GDM1 (cell line): ENCODE measurements at places on chromosomes 11 and 22.

- no peak for DNase-seq
These were observed 80.3 kb downstream of the DDIAS start for GRCh38 chr11:82981852-82982251.

DNA sequence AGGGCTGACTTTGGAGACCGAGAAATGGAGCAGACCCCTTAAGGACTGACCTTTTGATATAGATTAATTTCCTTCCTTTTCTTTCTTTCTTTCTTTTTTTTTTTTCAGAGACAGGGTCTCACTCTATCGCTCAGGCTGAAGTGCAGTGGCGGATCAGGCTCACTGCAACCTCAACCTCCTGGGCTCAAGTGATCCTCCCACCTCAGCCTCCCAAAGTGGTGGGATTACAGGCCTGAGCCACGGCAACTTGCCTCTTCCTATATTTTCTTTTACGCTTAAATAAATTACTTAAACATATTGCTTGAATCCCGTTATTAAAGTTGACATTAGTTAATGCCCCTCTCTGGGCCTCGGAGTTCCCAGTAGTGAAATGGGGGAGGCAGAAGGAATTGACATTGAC lies 350 bp upstream of the KCTD14 start:
- DNase-seq = no peak

GRCh38 chr22:49413551-49413950 lies 414.1 kb downstream of the BRD1 start:
- no peak for DNase-seq

DNA sequence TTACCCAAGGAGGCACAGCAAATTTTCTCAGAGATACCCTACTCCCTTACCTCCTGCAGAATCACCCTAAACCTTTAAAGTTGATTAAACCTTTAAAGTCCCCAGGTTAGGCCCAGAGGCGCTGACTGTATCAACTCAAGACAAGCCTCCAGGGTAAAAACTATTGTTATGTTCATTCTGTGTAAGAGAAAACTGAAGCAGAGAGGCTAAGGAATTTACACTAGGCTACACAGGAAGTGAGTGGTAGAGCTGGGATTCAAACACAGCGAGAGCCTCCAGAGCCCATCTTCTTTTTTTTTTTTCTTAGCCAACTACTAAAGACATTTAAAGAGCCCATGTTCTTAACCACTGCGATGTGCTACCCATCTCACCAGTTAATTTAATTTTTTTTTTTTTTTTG lies 56.3 kb upstream of the GRK3 start:
- no peak for DNase-seq

DNA sequence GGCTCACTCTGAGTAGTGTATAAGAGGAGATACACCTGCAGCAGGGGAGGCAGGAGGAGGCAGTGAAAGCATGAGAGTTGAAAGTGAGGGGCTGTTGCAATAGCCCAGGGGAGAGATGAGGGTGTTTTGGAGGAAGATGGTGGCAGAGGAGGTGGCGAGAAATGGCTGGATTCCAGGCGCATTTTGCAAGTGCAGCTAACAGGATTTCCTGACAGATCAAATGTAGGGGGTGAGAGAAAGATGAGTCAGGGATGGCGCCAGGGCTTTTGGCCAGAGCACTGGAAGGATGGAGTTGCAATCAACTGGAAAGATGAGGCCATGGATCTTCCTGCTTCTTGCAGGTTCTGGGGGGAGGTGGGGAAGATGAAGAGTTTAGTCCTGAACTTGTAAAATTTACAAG lies 16.8 kb upstream of the TSPAN18 start:
- no peak for DNase-seq

DNA sequence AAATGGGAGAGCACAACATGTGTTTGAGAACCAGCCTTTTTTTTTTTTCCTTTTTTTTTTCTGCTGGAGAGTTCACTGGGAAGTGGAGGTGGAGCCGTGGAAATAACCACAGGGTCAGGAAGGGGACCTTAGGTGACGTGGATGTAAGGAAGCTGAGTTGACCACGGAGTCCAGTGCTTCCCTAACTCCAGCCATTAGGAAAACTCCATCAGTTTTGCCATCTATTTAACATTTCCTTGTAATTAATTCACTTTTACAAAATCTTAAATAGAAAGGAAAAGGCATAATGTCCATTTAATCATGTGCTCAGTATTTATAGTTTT lies 2.0 kb upstream of the CDK2AP2 start:
- no peak for DNase-seq

DNA sequence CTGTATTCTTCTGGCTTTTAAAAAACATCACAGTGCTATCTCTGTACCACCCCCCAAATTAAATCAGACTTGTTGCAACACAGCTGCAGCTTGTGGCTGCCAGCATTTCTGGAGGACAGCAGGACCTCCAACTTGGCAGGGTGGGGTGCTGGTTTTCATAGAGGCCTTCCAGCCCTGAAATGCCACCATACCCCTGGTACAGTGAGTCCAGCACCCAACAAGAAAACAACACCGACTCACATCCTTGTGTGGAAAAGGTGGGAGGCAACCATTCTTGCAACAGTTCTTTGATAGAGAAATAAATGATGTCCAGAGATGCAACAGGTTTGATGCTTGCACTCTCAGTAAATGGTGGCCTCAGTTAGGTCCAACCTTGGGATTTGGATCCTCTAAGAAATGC lies 96.0 kb downstream of the ABTB2 start:
- DNase-seq = no peak

DNA sequence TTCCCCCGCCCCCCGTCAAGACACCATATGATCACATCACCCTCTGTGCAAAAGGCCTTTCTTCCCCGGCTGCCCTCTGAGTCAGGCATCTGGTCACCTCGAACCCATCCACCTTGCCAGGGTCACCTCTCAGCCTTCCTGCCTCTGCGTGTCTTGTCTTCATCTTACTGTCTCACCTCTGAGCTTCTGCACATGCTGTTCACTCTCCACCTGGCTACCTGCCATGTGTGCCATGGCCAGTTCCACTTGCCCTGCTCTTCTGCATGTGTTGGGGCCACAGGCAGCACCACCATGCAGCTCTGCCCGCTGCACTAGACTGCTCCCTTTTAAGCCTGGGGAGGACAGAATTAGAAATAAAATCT lies 9.8 kb downstream of the ZNF74 start:
- DNase-seq = no peak

DNA sequence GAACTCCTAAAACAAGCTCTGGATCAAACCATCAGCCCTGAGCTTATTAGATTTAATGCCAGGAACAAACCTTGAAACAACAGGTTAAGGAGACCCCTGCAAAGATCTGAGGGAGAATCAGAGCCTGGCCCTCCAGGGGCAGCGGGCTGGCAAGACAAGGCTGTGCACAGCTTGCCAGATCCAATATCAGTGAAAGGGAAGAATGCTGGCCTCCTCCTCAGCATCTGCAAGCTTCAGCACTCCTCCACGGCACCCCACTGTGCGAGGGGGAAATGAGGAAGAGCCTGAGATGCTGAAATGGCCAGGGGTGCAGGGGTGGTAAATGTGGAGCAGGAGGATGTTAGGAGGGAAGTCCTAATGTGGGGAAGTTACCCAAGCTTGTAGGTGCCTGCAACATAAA lies 167.0 kb downstream of the TENM4 start:
- DNase-seq = no peak

DNA sequence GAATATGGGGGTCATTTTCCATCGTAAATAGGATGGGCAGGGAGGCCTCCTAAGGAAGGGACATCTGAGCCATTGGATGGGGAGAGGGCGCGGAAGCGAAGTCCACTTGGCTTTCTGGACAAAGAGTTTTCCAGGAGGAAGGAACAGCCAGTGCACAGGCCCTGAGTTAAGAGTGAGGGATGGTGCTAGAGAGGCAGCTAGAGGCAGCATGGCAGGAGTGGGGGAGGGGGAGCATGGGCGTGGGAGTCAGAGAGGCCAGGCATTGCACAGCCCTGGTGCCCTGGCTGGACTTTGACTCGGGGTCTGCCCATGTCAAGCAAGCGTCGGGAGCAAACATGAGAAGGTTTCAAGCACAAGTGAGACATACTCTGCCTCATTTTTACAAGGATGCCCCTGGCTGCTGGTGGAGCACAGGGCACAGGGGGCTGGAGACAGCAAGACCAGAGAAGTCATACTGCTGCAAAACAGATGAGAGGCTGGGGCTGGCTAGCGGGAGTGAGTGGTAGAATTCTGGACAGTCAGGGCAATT lies 9.0 kb downstream of the GNAZ start:
- no peak for DNase-seq

- no peak for DNase-seq
These were observed 25.4 kb downstream of the ATG13 start for GRCh38 chr11:46642627-46643335.

DNA sequence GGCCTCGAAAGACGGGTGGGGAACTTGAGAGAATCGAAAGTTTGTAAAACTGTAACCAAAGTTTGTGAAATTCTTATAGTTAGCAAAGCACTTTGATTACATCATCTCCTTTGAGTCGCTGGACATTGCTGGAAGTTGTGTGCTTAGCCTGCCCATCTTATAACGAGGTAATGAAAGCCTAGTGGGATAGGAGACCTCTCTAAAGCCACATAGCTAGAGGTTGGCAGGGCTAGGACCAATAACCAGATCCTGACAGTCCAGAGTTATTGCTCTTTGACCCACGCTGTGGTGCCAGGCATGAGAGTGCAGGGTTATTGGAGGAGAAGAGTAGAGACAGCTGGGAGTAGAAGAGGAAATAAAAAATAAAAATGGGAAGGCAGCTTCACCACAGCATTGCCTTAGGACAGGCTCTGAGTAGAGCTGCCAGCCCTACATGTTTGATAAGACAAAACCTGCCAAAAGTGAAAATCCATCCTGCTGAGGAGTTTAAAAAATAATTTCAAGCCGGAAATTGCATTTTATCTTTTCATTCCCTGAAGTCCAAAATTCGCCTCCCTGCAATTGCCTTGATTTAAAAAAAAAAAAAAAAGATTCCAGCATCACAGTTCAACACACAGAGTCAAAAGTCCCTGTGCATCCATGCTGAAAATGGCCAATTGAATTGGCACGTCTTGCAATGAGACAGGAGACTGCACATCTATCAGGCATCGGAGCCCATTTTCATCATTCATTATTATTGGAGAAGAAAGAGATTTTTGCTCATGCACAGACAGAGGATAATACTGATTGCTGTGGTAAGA lies 225.5 kb upstream of the POU2AF2 start:
- no peak for DNase-seq

DNA sequence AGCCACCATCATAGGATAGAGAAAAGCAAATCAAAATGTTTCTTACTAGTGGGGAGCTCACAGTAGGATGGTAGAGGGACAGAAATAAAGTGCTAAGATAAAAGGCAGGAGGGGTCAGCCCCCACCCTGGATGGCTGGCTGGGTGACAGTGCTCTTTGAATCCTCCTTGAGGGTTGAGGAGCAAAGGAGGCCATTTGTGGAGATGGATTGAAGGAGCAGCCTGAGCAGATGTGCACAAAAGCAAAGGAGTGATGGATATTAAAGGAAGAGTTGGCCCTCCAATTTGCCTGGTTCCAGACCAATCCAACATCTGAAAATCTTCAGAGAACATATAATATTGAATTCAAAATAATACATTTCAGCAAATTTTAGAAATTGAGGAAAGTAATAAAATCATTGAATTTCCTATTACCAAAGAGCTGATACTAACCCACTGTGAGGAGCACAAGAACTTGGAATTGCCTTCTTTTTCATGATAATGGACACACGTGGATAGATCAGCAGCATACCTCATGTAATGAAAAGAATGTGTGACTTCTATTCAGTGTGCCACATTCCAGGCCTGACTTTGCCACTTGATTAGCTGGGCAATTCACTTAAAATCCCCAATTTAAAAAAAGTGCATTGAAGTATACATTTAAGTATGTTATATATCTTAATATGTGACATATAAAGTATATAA lies 287.0 kb downstream of the FAT3 start:
- no peak for DNase-seq

DNA sequence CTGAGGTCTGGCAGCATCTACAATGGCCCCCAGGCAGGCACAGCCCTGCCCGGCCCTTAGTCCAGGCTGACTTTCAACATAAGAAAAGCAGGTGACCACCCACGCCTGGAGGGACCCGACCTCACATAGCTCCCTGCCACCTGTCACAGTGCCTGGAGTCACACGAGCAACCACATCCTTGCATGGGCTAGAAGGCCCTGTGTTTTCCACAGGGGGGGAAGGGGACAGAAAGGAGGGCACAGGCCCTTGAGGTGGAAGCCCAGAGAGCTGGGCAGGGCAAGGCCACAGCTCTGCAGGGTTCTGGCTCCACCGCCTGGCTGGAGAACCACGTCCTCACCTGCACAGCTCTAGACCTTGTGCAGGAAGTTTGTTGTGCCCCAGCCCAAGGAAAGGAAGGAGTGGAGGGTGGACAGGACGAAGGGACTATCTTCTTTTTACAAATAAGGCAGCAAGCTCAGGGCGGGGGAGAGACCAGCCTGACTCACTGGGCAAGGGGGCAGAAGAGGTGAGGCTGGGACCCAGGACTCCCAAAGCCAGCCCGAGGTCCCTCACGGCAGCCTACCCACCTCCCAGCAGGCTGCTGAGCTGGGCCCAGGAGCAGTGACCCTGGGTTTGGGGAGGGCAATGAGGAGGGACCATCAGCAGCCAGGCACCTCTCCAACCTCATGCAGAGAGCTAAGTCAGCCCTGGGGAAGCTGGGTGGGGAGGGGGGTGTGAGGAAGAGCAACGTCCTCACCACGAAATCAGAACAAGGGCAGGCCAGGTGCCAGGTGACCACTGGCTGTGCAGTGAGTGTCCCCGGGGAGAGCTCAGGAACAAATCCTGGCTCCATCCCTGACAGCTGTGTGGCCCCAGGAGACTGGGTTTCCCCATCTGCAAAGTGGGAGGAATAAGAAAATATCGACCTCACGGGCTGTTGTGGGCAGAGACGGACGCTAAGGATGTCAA lies 4.3 kb downstream of the C1QTNF6 start:
- DNase-seq = no peak

DNA sequence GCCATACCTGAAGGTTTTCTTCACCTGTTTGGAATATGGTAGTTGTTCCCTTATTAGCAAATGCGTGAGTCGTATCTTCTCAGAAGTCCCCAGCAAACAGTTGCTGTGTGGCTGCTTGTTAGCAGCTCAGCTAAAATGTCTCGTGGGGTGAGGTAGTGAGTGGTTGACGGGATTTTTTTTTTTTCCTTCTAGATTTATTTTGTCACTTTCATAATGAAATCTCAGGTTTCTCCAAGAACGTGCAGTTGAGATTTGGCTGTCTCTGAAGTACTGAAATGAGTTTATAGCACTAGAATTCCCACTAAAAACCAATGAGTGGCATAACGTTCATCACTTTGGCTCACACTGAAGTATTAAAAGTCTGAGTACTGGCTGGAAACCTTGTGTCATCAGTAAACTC lies 16.8 kb downstream of the RCN1 start:
- DNase-seq = no peak

DNA sequence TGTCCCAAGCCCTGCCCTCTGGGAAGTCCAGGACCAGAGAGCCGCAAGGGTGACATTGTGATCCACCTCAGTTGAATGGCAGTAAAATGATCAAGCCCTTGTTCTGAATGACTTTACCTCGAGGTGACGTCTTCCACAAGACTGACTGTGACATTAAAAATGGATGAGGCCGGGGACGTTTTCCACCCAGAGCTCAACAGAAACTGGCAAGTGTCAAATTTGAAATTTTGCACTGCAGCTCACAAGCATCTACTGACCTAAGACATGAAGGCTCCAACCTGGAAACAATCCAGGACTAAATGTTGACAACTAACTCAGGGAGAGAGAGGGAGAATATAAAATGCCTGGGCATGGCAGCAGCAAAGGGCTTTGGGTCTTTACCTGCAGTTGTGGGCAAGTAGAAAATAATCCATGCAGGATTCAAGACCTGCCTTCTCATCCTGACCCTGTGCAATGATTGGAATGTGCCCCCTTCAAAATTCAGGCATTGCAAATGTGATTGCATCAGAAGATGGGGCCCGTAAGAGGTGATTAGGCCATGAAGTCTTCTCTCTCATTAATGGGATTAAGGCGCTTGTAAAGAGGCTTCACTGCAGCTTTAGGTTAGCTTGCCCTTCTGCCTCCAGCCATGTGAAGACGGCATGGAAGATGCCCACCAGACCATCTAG lies 33.6 kb upstream of the CLMP start:
- DNase-seq = no peak
